ENCODE measurements at places on chromosomes 5 and 9.

DNA sequence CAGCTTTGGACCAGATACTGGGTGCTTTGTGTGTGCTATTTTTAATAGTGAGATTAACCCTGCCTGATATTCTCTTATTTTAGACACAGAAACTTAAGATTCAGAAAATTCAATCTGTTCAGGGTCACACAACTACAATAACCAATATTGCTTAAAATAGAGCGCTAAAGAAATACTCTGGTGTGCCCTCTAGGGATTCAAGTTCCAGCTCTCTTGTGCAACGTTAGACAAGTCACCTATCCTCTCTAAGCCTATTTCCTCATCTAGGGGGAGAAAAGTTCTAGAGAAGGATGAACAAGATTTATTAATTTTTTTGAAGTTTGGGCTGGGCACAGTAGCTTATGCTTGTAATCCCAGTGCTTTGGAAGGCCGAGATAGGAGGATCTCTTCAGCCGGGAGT is 2.1 kb upstream of the SCAI start:
- DNase-seq, result no peak

GRCh38 chr5:124410539-124411488 is 335.6 kb downstream of the ZNF608 start:
- DNase-seq, result no peak

- DNase-seq, result no peak
Observed at GRCh38 chr5:64818245-64818644, 49.5 kb downstream of the CWC27 start.

GRCh38 chr5:154962494-154962893 is 21.6 kb downstream of the MRPL22 start:
- DNase-seq, result no peak

GRCh38 chr9:100640447-100641050 is 62.7 kb downstream of the CAVIN4 start:
- no peak for DNase-seq

DNA sequence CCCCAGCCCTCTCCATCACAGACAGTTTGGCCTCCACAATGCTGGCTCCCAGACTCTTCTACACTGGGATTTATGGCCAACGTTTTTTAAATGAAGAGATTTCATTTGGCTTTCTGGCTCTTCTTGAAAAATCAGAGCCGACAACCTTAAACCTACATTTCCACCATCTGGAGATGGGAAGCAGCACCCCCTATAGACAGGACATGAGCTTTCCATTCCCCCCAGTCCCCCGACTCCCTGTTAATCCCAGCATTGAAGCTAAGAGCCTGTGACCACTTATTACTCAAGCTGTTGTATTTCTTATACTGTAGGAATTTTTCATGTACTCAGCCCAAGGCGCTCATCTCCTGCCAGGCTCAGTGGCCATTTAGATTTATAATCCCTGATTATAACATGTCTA is 34.0 kb upstream of the AFAP1L1 start:
- DNase-seq, result no peak

DNA sequence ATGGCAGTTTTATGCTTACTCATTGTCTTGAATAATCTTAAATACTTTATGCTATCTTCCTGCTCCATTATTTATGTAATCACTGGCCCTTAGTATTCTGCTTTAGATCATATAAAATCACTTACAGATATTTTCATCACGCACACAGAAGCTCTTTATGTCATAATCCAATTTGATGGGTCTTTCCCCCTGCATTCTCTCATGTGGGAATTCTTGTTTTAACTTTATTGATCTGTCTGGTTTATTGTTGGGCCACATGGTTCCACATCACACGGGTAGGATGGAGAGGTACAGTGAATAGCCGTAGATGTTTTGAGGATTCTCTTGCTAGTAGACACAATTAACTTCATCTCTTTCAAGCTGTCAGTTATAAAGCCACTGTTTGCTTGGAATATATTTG is 27.0 kb downstream of the PLPPR1 start:
- no peak for DNase-seq

- DNase-seq, result no peak
Observed at GRCh38 chr9:113578279-113578865, 114.8 kb downstream of the RGS3 start.

DNA sequence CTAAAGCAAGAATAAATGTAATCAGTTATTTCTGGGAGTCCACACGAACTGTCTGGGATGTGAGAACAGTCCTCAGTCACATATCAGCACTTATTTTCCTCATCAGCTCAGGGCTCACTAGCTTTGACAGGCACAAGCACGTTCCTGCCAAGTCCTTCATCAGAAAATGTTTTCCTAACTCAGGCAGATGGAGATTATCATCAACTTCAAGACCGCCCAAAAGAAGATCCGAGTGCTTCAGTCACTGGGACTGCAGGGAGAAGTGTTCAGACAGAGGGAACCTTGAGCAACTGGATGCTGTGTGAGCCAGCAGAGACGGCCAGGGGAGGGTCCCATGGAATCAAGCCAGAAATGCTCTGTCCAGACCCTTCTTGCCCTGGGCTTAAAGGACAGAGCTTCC is 189.4 kb downstream of the NXNL2 start:
- DNase-seq, result no peak

GRCh38 chr5:87245451-87245850 is 22.2 kb upstream of the RASA1 start:
- DNase-seq, result no peak

DNA sequence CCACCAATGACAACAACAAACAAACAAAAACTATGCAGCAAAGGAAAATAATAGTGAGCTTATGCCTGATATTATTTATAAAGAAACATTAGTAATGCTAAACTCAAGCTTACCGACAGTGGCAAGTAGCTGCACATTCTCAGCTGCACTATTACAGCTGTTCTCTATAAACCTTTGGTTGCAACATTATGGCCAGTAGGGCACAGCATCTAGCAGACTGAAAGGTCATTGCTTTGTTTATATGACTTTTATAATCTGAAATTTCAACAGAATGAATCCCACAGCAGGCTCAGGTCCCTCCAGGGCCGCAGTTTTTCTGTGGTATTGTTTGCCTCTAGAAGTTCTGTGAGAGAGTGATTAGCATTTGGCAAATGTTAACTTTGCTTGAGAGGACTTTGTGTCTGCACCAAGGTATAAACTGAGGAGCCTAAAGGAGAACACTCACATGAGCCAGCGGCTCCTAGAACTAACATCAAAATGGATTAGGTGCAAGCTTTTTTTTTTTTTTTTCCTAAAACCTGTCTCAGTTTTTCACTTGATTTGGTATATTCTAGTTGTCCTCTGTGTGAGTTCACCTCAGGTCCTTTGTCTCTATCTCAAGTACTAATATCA is 58.3 kb downstream of the IZUMO3 start:
- no peak for DNase-seq

Measured in activated effector memory CD4-positive, alpha-beta T cell treated with Interleukin-2 at 50 U/mL for 16 hours (primary cell).